ENCODE measurements at places on chromosomes 6 and 20.

DNA sequence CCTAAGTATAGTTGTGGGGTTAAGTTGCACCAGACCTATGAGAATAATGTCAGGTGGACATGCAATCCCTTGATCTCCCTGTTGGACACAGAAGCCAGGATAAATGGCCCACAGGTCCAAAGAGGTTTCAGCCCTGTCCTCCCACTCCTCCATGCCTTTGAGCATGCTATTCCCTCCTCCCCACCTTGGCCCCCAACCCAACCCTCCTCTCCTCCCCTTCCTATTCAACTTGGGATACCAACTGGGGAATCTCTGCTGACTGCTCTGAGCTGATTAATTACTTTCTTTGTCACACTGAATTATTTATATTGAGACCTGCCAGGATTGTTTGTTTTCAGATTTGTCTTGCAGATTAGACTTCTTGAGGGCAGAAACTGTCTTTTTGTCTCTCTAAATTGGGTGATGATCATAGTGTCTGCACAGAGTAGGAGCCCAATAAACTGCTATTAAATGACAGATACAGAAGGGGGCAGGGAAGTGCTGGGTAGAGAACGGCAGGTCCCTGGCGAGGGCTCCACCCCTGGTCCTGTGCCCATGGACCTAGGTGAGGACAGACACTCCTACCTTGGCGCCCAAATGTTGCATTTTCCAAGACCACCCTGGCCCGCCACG is 120.9 kb downstream of the UNC5CL start:
- DNase-seq, result no peak

DNA sequence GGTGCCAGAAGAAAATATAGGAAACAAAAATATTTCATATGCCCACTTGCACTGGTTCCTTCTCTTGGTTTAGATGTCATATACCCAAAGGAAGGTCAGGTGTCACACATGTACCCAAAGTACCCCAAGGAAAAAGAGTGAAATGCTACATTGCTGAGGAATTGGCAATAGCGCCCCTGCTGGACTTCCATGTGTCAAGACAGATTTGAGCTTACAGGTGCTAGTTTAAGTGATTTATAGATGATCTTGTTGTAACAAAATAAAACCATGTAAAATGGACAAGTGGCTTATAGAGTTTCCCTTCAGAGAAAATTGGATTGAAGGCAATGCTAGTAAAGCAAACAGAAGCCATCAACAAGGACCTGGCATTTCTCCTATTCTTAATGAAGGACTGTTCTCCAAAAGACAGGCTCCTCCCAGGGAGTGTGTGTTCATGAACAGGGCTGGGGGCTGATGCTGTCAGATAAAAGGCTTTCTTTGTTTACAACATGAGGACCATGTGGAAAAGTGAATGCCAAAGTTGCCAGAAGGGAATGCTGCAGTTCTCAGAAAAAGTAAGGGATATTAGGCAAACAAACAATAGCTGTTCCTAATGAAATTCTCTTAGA is 64.3 kb upstream of the PAK5 start:
- DNase-seq, result no peak

- no peak for DNase-seq
These were observed 117.8 kb upstream of the NEDD9 start for GRCh38 chr6:11350294-11350693.

- no peak for DNase-seq
These were observed 74.1 kb downstream of the TFAP2C start for GRCh38 chr20:56702931-56703840.

GRCh38 chr20:59696476-59696875 is 92.1 kb downstream of the PHACTR3 start:
- DNase-seq, result no peak

- no peak for DNase-seq
These were observed 62.5 kb upstream of the TOP1 start for GRCh38 chr20:40966103-40966502.

GRCh38 chr6:18284261-18284660 is 19.9 kb upstream of the DEK start:
- no peak for DNase-seq

DNA sequence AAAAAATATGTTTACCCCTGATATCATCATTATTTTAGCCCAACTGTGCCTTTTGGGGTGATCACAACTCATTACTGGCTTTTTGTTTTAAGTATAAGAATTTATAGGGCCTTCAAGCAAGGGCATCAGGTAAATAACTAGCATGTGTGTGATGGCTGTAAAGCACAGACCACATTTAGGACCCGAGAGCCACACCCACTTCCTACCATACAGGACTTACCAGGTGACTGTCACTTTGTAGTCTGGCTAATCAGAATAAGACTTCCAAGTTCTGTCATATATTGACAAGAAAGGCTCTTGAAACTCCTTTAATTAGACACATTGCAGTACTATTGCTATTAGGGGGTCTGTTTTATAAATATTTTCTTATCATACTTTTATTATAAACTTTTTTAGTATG is 31.1 kb downstream of the TMEM242 start:
- no peak for DNase-seq

DNA sequence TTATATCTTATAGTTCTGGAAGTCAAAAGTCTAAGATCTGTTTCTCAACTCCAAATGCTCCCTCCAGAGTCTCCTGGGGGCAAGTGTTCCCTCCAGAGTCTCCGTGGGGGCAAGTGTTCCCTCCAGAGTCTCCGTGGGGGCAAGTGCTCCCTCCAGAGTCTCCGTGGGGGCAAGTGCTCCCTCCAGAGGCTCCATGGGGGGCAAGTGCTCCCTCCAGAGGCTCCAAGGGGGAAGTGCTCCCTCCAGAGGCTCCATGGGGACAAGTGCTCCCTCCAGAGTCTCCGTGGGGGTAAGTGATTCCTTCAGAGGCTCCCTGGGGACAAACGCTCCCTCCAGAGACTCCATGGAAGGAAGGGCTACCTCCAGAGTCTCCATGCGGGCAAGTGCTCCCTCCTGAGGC is 34.0 kb upstream of the THBS2 start:
- no peak for DNase-seq

DNA sequence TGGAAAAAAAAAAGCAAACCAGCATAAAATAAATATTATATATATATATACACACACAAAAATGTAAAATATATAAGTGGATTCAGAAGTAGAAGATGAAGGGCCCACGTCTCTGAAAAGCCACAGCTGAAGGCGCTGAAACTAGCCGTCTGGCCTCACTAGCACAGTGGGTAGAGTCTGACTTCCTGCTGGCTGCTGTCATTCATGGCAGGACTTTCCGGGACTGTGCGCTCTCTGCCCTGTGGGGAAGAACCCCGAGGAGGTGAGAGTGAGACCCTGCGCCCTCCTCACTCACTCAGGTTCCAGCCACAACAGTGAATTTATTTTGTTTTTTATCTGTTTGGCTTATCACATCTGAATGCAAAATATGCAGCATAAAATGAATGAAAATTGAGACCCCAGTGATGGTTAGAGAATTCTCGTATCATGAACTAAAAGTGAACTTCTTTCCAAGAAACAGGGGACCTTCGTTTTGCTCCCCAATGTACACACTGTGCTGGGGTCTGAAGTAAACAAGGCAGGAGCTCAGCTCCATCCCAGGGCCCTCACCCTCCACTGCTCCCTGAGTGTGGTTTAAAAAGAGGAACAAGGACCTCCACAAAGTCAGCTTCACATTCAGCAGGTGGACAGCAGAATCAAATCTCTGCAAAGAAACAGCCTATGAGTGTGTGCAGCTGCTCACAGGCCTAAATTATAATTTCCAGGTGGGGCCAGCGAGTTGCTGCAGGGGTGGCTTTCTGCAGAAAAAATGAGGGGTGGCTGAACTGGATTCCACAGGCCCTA is 1.3 kb upstream of the RAMACL start:
- no peak for DNase-seq

DNA sequence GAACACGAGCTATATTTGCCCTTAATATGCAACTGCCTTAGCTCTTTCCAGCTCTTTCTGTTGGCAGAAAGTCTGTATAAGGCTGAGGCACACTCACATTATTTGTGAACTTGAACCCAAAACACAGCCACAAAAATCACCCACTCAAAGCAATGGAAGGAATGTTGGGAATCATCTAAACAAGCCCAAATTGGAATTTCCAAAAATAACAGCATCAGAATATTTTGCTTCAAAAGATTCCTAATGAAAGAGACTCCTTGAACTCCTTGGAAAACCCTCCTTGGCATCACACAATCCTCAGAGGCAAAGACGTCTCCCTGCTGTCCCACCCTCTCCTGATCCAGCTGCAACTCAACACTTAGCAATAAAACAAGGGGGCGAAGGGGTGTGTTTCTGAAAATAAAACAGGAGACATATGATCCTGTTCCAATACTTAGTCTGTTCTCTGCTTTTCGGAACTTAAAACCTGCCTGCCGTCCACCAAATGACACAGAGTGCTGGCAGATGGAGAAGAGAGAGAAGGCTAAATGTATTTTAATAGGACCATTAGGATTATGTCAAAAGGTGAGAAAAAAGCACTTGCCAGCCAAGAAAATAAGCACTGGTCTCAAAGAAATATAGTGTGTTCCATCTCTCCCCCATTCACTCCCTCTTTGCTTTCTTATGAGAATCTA is 320.7 kb upstream of the JARID2 start:
- DNase-seq, result no peak

DNA sequence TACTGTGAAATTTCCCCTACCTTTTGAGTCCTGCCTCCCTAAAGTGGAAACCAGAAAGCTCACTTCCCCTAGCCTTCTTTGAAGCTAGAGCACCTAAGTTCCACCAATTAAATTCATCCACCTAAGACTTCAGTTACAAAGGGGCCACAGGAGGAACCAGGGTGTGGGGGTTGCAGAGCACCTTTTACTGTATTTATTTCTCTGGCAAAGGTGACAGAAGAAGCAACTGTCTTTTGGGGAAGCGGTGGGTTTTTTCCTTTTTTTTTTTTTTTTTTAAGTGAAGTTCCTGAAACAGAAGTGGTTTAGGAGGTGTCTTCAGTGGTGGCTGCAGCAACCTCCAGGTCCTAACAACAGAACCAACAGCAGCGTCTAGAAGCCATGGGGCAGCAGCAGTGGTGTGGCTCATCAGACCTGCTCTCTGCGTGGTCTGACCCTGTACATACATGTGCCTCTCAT is 13.1 kb downstream of the PSMB9 start:
- no peak for DNase-seq

GRCh38 chr6:18514180-18514579 is 127.0 kb downstream of the RNF144B start:
- DNase-seq, result no peak

DNA sequence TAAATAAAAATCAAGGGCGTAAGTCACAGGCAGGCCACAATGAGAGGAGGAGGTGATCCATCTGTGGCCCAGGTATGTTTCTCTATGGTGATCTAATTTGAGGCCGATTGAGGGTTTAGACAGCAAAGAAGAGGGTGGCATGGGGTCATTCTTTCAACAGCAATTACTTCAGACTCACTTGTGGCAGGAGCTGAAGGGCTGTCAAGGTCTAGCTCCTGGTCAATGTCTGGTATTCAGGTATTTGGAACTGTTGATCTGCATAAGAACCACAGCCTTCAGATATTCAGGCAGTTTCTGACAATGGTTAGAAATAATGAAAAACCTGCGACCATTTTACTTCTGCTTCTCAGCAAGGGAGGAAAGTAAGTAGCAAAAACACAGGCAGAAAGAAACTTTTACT is 259.6 kb downstream of the FOXC1 start:
- no peak for DNase-seq
